GM23338 (cell line): ENCODE measurements at places on chromosomes 5 and 9. TPM values are rescaled to one million over a fixed set of nuclear protein-coding genes. Genes with fewer than 3 reads are reported as not detected.

Gene SHOC1
- not detected in 2 replicates for total RNA-seq

Gene AK1
- total RNA-seq: 6.7 and 16.2 TPM in 2 replicates

Gene DMRTA1
- 6.9 and 8.8 TPM in 2 replicates for total RNA-seq

Gene SLC36A2
- not detected in 2 replicates for total RNA-seq

Gene HSPB3
- not detected in 2 replicates for total RNA-seq

Gene SH3PXD2B
- 50.1 and 52.5 TPM in 2 replicates for total RNA-seq

Gene GABRA6
- not detected in 2 replicates for total RNA-seq

Gene IGIP
- total RNA-seq: 0.38 and 1.0 TPM in 2 replicates

Gene ZNF782
- 5.0 and 6.7 TPM in 2 replicates for total RNA-seq

Gene PLCXD3
- 0.03 TPM in 1 of 2 replicates, not detected in the other for total RNA-seq

Gene ZNF883
- 11.8 and 44.4 TPM in 2 replicates for total RNA-seq

Gene CKMT2
- 3.4 and 8.2 TPM in 2 replicates for total RNA-seq

Gene LCN9
- total RNA-seq: not detected in 2 replicates

Gene CDH6
- total RNA-seq: 0.23 and 1.1 TPM in 2 replicates

Gene INSL4
- not detected in 2 replicates for total RNA-seq

Gene EQTN
- 0.24 TPM in 1 of 2 replicates, not detected in the other for total RNA-seq

Gene PRLR
- total RNA-seq: 1.4 and 2.2 TPM in 2 replicates

Gene PCDHGA8
- total RNA-seq: 4.6 and 5.3 TPM in 2 replicates

Gene IL13
- not detected in 2 replicates for total RNA-seq

Gene PBX3
- total RNA-seq: 50.5 and 83.1 TPM in 2 replicates

Gene SARDH
- 9.8 and 10.4 TPM in 2 replicates for total RNA-seq

Gene SHROOM1
- total RNA-seq: 4.3 and 5.4 TPM in 2 replicates

Gene LCN15
- total RNA-seq: 0.54 and 0.90 TPM in 2 replicates

Gene FLT4
- total RNA-seq: 13.8 and 17.3 TPM in 2 replicates

Gene CFAP157
- 0.17 TPM in 1 of 2 replicates, not detected in the other for total RNA-seq

Gene PCDHB10
- total RNA-seq: 0.89 and 2.7 TPM in 2 replicates

Gene IFNB1
- not detected in 2 replicates for total RNA-seq

Gene SH3TC2
- 0.04 and 0.17 TPM in 2 replicates for total RNA-seq

Gene SPARC
- 203 and 218 TPM in 2 replicates for total RNA-seq

Gene GDF9
- total RNA-seq: 0.14 and 0.66 TPM in 2 replicates

Gene ENTREP1
- total RNA-seq: 10.0 and 11.6 TPM in 2 replicates

Gene MACIR
- total RNA-seq: 26.4 and 27.6 TPM in 2 replicates

Gene NSD1
- total RNA-seq: 85.9 and 106 TPM in 2 replicates

Gene ECSCR
- total RNA-seq: 1.2 and 2.2 TPM in 2 replicates

Gene PCDHGC4
- total RNA-seq: 2.3 and 3.0 TPM in 2 replicates

Gene IL9
- not detected in 2 replicates for total RNA-seq

Gene PCA3
- 0.28 TPM in 1 of 2 replicates, not detected in the other for total RNA-seq

Gene FAM163B
- total RNA-seq: 0.23 and 1.3 TPM in 2 replicates

Gene FXN
- total RNA-seq: 17.8 and 26.1 TPM in 2 replicates

Gene CNTFR
- 1.1 and 1.9 TPM in 2 replicates for total RNA-seq

Gene FOXE1
- total RNA-seq: 0.35 and 0.45 TPM in 2 replicates

Gene WHRN
- 8.9 and 11.2 TPM in 2 replicates for total RNA-seq

Gene KCTD16
- total RNA-seq: 0.16 and 0.76 TPM in 2 replicates

Gene DAB2IP
- 35.1 and 42.8 TPM in 2 replicates for total RNA-seq

Gene OTP
- total RNA-seq: not detected in 2 replicates

Gene IL7R
- not detected in 2 replicates for total RNA-seq

Gene CIZ1
- total RNA-seq: 48.2 and 61.4 TPM in 2 replicates

Gene TTC16
- total RNA-seq: not detected in 2 replicates

Gene THG1L
- total RNA-seq: 11.8 and 12.2 TPM in 2 replicates
